ENCODE measurements at places on chromosomes 3 and 15.

DNA sequence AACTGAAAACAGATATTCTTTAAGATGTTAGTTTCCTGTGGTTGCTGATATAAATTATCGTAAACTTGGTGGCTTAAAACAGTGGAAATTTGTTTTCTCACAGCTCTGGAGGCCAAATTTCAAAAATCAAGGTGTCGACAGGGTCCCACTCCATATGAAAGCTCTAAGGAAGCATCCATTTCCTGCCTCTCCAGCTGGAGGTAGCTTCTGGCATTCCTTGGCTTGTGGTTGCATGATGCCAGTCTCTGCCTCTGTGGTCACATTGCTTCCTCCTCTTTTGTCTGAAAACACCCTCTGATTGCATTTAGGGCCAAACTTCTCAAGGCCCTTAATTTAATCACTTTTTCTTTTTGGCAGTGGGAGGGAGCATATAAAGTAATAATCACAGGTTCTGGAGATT is 96.8 kb downstream of the PPM1L start:
- DNase-seq = no peak

DNA sequence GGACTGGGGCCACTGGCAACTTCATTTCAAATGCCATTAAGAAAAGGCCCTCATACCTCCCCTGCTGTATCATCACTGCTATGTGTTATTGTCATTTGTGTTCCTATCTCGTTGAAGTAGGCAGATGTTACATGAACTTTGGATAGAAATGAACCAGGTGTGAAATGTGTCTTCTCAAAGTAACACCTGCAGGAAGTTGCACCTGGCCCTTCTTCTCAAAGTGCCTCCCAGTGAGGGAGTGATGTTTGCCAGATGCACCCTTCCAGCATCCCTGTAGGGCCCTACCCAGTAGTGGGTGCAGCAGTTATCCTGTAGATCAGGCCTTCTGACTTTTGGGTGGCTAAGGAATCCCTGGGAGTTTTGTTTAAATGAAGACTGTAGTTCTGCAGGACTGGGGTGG is 197.7 kb upstream of the CTNNB1 start:
- no peak for DNase-seq

GRCh38 chr3:11206316-11206715 is 52.0 kb downstream of the HRH1 start:
- DNase-seq = no peak

DNA sequence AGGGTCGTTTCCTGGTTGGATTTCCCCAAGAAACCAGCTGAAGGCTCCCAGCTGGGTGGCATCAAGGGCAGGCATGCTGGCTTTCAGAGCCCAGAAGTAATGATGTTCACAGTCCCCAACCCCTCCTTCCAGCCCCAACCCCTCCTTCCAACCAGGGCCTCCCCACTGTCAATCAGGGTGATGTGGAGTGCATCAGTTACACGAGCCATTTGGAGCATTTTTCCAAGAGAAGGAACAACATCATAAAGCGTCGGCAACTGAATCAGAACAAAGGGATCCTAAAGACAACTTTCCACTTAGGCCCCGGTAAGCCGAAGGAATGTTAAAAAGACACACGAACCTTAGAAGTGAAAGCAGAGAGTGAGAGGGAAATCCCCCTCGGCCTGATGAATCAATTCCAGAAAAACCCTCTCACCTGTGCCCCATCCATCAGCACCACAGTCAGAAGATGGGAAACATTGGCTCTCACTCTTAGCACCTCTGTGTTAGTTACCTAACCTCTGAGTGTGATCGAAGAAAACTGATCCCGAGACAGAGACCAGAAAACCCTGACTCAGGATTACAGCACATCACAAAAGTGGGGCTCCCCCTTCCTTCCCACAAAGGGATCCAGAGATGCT is 101.2 kb upstream of the WNT5A start:
- no peak for DNase-seq

DNA sequence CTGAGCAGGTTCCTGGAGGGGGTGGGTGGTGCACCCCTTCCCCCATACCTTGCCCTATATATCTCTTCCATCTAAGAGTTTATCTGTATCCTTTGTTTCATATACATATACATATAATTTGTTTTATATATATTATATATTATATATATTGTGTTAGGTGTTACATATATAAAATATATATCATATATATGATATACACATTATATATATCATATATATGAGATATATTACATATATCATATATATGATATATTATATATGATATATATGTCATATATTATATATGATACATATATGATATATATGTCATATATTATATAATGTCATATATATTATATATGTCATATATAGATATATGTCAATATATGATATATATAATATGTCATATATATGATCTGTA is 31.1 kb downstream of the EXD1 start:
- DNase-seq = no peak

GRCh38 chr3:74282202-74282601 is 332.3 kb downstream of the CNTN3 start:
- no peak for DNase-seq

- DNase-seq = no peak
Measured at GRCh38 chr15:98785807-98786621, 137.7 kb downstream of the IGF1R start.

- DNase-seq = no peak
Measured at GRCh38 chr3:162195147-162195546, 698.5 kb downstream of the OTOL1 start.

DNA sequence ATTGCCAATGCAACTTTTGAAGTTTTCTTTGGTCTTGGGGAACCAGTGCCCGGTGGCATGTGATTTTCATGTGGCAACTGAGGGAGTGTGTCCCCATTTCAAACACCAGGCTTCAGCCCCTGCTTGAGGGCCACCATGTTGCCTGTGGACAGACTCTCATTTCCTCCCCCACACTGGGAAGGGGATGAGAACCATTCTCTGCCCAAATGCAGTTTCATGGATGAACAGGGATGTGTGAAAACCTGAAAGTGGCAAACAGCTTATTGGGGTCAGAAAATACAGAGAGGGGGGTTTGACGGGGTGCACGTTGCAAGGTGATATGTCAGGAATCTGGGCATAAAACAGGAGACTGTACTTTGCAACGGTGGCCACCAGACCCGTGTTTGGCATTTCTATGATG is 6.3 kb downstream of the FAM107A start:
- DNase-seq = no peak

DNA sequence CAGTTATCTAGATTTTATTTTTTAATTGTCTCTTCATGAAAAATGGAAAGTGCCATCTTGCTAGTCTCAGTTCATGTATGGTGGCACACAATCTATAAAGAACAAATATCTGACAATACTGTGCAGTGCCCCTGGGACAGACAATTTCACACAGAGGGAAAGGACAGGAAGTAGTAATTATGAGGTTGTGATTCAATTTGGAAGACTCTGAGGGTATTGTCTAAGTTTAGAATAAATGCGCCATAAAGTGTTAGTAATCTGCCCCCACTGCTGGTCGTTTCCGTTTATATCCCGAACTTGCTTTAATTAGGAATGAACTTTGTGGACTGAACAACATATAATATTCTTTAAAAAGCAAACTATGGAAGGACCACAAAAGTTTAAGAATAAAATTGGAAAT is 196.4 kb upstream of the SLC24A5 start:
- DNase-seq = no peak

- no peak for DNase-seq
Measured at GRCh38 chr3:12549971-12550760, 4.9 kb upstream of the MKRN2OS start.

GRCh38 chr3:49333091-49333490 is 6.8 kb downstream of the USP4 start:
- DNase-seq = no peak

DNA sequence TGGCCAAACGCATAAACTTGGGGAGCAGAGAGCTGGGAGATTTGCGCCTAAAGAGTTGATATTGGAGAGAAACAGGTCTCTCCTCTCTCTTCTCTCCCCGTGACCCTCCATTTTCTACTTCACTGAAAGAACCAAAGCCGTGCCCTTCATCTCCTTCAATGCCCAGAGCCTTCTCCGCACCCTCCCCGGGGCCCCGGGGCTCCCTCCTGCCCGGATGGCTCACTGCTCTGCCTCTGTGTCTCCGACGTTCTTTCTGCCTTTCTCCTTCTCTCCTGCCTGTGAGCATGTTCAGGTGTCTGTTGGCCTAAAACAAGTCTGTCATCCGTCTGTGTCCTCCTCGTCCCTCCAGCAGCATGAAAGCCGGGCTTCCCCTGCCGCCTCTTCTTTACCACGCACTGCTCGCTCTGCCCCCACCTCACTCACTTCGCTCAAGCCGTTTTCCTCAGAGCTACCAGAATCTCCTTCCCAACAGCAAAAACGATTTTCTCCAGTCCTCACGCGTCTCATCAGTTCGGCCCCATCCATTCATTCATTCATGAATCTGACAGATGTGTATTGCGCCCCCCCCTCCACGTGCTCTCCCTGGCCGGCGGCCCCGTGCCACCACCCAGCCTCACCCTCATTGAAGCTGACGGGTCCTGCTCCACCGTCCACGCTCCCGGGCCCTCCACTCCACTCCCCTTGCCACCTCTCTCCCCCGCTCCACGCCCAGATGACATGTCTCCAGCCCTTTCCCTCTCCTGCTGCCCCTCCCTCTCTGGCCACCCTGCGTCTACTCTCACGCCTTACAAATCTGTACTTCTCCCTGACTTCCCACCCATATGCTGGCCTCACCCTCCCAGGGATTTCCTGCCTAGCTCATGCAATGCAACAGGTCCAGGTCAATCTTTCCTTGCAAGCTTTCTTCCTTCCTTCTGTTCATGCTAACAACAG is 10.2 kb downstream of the MUC4 start:
- DNase-seq = no peak

DNA sequence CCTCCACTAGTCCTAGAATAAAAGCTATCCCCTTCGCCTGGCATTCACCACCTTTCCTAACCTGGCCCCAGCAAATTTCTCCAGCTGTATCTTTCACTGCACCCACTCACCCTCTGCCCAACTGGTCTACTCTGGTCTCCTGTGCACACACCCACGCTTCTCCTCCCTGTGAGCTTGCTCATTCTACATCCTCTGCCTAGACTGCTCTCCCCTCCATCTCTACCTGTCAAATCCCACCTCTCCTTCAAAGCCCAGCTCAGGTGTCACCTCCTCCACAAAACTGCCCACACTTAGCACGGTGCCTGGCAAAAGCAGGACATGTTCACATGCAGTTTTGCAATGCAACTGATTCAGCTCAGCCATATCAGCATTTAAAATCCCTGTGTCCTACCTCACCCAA is 45.8 kb upstream of the NTRK3 start:
- no peak for DNase-seq

- no peak for DNase-seq
Measured at GRCh38 chr15:89128320-89129122, 40.3 kb downstream of the ABHD2 start.

DNA sequence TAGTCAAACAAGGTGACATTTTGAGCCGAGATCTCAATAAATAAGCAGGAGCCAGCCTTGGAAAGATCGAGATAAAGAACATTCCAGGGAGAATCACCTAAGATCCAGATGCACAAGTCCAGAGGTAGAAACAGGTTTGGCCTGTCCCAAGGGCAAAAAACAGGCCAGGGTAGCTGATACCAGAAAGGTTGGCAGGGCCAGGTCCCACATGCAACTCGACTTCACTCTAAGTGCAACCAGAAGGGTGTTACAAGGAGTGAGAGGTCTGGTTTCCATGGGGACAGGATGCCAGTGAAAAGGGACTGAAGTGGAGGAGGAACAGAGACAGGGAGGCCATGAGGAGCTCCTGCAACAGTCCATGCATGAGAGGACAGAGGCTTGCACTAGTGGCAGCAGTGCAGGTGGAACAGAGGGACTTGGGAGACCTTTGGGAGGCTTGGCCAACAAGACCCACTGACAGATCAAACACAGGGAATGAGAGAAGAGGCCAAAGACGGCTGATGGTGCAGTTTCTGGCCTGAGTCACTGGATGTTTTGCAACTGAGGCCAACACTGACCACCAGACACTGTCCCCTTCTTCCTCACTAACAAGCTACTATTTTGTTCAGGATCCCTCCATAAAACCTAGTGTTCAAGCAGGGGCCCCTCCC is 5.2 kb downstream of the TPRA1 start:
- DNase-seq = no peak

GRCh38 chr3:18369551-18370185 is 55.5 kb downstream of the SATB1 start:
- DNase-seq = no peak

DNA sequence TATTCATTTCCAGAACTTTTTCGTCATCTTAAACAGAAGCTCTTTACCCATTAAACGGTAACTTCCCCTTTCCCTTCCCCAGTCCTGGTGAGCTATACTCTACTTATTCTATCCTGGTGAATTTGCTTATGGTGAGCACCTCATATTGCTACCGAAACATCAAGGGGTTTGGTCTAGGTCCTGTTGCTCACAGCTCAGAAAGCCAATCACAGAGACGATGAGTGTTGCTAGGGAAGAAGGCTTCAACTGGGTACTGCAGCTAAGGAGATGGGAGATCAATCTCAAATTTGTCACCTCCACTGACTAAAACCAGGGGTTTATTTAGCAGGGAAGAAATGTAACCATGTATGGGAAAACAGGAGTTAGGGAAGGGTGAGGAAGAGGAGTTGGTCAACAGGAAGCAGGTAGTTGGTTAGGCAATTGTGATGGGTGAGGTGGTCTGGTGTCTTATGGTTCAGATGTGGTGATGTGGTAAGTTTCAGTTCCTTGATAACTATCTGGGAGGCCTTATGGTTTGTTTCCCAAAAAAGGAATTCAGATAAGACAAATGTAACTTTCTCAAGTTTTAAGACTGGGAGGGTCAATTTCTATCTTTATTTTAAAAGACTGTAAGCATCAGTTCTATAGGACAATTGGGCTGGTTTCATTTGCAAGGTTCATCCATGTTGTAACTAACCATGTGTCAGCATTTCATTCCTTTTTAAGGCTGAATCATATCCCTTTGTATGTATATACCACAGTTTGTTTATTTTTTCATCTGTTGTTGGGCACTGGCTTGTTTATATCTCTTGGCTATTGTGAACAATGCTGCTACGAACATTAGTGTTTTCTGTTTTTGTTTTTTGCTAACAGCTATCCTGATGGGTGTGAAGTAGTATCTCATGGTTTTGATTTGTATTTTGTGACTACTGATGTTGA is 24.3 kb downstream of the ARHGAP11B start:
- no peak for DNase-seq

DNA sequence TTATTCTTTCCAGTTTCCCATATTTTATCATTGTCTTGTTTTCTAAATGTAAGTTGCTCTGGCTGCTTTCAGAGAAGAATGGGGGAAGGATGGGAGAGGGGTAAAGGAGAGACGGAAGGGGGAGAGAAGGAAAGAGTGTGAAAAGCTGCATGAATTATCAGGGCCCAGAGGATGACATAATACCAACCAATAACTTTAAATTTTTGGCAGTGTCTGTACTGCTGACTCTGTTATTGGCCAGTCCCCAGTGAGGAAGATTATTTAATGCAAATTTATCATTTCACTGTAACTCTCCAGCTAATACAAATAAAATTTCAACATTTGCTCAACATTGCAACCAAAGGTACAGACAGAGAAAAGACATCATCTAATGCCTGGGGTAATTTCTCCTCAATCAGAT is 551.7 kb upstream of the CFAP20DC start:
- no peak for DNase-seq

DNA sequence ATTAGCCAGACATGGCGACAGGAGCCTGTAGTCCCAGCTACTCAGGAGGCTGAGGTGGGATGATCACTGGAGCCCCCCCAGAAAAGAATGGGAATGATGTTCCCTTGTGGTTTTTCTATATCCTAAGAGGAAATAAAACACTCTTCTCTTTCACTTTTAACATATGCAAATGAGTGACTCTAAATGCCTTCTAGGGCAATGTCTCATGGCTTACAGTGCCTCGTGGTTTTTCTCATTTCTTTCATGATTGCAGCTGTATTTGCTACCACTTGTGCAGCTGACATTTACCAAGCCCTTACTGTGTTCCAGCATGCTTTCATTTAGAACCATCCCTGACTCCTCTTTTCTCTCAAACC is 26.4 kb downstream of the STOML1 start:
- no peak for DNase-seq

All from omental fat pad (tissue), 4 donors.